Articular chondrocyte of knee joint (primary cell): ENCODE measurements at places on chromosomes 16 and 17. TPM values are rescaled to one million over a fixed set of nuclear protein-coding genes. Genes with fewer than 3 reads are reported as not detected.

The CCL1 gene
- not detected in 2 replicates for total RNA-seq

The PAQR4 gene
- 3.5 and 4.8 TPM in 2 replicates for total RNA-seq

The P2RX5 gene
- 0.78 and 1.6 TPM in 2 replicates for total RNA-seq

The CA7 gene
- total RNA-seq: not detected in 2 replicates

The TBC1D3C gene
- 0.32 TPM in 1 of 2 replicates, not detected in the other for total RNA-seq

The SLC6A2 gene
- total RNA-seq: not detected in 2 replicates

The STX8 gene
- 84.1 and 94.6 TPM in 2 replicates for total RNA-seq

The TUBB3 gene
- 90.6 and 121 TPM in 2 replicates for total RNA-seq

The ENDOV gene
- total RNA-seq: 15.2 and 17.3 TPM in 2 replicates

The WDR45B gene
- 49.3 and 73.0 TPM in 2 replicates for total RNA-seq

The OR4D1 gene
- not detected in 2 replicates for total RNA-seq

The ACSM2A gene
- total RNA-seq: not detected in 2 replicates

The IGSF6 gene
- total RNA-seq: not detected in 2 replicates

The OR1A1 gene
- total RNA-seq: not detected in 2 replicates

The MARVELD3 gene
- total RNA-seq: 0.11 TPM in 1 of 2 replicates, not detected in the other

The SPATA32 gene
- 0.13 TPM in 1 of 2 replicates, not detected in the other for total RNA-seq

The SDR42E1 gene
- total RNA-seq: 6.8 and 9.9 TPM in 2 replicates

The FKBP10 gene
- 340 and 384 TPM in 2 replicates for total RNA-seq

The GINS2 gene
- total RNA-seq: 2.9 and 5.0 TPM in 2 replicates

The RPRML gene
- not detected in 2 replicates for total RNA-seq

The HBA2 gene
- not detected in 2 replicates for total RNA-seq

The SLC16A13 gene
- total RNA-seq: 0.22 and 0.52 TPM in 2 replicates

The SYCE1L gene
- not detected in 2 replicates for total RNA-seq
